Progenitor cell of endocrine pancreas (in vitro differentiated cells): ENCODE measurements at places on chromosomes 5 and 9.

GRCh38 chr5:150640311-150641005 is at the start of gene SYNPO:
TSS of gene SYNPO (plus strand) at chr5:150640660. CDS start at chr5:150648276, 7,616 bp downstream.
- no peak for DNase-seq

- no peak for DNase-seq
These were observed 59.5 kb downstream of the OLFM1 start for GRCh38 chr9:135146766-135147473.

DNA sequence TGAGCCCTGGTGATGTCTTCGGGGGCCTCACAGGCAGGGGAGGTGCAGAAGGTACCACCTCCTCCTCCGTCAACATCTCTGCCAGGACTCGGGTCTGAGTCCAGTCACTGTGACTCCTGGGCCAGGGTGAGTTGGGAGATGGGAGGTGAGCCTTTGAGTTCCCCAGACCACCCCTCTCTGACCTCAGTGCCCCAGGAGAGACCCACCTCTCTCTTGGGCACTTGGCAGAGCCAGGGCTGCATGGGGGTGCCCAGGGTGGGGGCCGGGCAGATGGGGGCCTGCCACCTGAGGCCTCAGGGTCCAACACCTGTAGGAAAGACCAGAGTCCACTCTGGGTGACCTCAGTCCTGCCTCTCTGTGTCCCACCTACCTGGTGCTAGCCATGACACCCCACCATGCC is 6.8 kb downstream of the KIF12 start:
- no peak for DNase-seq

DNA sequence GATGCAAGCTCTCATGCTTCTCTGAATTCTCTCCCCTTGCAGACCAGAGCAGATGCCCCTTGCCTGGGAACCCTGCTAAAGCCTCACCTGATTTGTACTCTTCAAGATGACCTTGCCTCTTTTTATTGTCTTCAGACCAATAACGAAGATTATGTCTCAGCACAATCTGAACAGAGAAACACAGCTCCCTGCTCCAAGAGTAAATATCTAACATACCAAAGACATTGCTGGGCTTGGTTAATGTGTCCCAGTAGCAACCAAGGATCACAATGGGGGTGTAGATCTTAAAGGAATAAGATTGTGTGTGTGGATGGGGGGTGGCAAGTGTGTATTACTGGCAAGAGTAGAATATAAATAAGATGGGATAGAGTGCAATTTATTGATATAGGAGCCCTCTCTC is 67.6 kb upstream of the LHFPL2 start:
- DNase-seq = no peak

DNA sequence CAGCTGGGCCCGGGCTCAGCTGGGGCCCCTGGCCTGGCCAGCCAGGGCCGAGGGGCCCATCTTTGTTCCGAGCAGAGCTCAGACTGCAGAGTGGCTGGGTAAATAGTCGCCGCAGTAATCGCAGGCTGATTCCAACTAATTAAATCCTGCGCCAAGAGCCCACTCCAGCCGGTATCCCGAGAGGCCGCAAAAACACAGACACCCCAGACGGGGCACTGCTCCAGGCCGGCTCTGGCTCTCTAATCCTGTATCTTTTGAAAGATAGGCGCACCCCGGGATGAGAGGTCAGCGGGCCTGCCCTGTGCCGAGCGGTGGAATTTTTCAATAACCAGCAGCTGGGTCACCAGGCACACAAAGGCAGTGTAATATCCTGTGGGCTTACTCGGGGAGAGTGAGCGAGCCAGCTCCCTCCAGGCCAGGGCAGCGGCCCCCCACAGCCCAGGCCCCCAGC is 57.7 kb downstream of the LMX1B start:
- DNase-seq = no peak

- DNase-seq = no peak
These were observed 862.0 kb upstream of the CDH6 start for GRCh38 chr5:30331534-30331933.
